ENCODE measurements at places on chromosomes 13 and 19.
A peak's percentile ranks its signal among the peaks of the same experiment; 100 is the strongest.

GRCh38 chr13:62129000-62129551, 713.4 kb upstream of the PCDH20 start:
- DNase-seq = no peak

GRCh38 chr13:30697996-30698401, 37.3 kb upstream of the ALOX5AP start:
- DNase-seq = no peak

- DNase-seq = no peak
Measured at GRCh38 chr13:104943331-104943730, 1592.1 kb downstream of the EFNB2 start.

- peak; percentile 67 for DNase-seq
Measured at GRCh38 chr19:55624109-55625003, at the start of gene ZNF784. ZNF784 (minus strand) TSS chr19:55624566; CDS start chr19:55624561, 5 bp downstream.

DNA sequence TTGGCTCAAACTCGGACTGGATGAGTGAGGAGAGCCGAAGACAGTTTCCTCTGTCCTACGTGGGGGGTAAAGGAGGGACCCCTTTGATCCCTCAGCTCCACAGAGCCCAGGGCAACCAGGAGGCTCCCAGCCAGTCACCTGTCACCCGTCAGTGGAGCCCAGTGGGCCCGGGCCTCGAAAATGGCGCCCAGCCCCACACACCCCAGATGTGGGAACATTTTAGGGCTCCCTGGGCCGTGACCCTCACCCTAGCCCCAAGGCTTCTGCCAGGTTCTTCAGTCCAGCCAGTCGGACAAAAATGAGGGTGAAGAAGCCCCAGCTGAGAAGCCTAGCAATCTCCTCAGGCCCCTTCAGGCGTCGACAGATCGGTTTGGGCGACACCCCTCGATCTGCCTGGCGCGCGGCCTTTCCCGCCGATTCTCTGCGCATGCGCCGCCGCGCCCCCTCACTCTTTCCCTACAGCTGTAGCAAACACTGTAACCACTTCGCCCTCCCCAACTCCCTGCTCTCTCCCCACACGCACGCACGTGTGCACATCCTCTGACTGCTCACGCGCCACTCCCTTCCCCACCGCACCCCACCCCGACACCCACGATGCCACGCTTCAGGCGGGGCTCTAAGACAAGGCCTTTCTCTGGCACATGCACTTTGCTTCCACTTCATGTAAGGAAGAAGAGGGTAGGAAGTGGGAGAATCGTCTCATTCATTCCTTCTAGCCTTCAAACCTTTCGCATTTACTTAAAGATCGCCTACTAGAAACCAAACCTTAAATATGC, at the start of gene SLC6A16:
Gene SLC6A16, minus strand, starts transcription at position 391 of the 776 bp plus-strand sequence. CDS start 13,844 bp downstream, outside the sequence.
- DNase-seq = no peak

DNA sequence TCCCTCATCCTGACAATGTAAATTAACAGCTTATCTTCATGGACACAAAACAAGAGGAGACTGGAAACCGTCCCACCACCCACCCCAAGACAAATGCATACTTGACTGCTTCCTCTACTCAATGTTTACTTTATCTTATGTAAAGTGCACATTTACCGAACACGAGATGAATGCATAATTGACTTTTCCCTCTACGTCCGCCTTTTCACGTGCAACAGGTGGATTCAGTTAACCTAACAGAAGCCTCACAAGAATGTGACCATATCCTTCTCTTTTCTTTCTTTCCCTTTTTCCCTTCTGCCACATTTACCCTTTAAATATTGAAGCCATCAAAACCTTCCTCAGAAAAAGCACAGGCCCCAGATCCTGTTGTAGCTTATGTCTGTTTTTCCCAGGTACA, 468.0 kb downstream of the UQCRFS1 start:
- no peak for DNase-seq

DNA sequence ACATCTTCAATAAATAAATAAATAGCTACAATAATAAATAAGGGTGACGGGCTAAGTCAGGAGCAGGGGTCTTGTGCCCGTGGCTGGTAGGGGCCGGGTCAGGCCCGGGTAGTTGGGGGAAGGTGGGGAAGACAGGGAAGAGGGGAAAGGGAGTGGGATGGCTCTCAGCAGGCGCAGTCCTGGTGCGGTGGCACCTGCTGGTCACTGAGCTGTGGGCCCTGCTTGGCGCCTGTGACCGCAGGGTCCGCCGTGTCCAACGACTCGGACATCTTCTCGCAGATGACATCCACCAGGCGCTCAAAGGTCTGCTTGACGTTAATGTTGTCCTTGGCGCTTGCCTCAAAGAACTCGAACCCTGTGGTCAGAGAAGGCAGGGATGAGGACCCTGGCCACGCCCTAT, 4.3 kb downstream of the MPV17L2 start:
- DNase-seq = no peak

- DNase-seq = no peak
Measured at GRCh38 chr13:28485551-28485950, 9.4 kb downstream of the FLT1 start.

GRCh38 chr13:42708391-42708790, 73.0 kb upstream of the FAM216B start:
- no peak for DNase-seq

DNA sequence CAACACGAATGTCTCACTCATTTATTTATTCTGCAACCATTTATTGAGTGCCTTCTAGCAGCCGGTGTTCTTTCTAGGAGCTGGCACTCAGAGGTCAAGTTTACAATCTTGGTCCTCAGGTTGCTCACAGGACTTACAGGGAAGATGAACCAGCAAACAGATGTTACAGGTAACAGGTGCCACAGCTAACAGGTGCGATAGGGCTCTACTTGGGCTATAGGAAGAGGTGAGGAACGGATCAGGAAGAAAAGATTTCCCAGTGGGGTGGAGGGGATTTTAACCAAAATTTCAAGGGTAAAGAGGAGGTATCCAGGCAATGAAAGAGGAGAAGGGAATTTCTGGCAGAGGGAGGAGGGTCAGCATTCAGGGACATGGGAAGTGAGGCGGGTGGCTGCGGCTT, 87.3 kb upstream of the FARP1 start:
- no peak for DNase-seq

GRCh38 chr13:33323801-33324510, 38.4 kb upstream of the STARD13 start:
- DNase-seq = no peak

GRCh38 chr13:76798037-76798436, 88.2 kb downstream of the KCTD12 start:
- no peak for DNase-seq

DNA sequence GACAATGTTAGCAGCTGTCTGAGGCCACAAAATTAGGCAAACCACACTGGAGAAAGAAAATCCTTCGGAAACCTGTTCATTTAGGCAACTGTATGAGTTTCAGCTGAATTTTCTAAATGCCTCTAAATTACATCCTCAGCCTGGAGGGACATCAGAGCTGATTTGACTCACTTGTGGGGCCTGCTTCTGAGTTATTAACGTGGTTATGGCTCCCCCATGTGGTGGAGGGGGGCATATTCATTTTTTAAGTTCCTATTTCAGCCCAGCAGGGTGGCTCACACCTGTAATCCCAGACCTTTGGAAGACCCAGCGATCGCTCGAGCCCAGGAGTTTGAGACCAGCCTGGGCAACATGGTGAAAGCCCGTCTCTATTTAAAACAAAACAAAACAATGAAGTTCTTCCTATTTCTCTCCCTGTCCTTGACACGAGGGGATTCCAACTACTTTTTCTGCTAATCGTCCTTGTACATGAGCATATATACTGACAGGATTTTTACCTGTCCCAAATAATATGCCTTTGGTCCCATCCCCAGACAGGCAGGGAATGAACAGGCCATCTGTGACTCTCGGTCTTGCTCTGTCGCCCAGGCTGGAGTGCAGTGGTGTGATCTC, 31.5 kb upstream of the HIF3A start:
- DNase-seq = peak; percentile 23

GRCh38 chr13:113863524-113864272, at the start of gene GAS6:
GAS6 (minus strand) TSS chr13:113864076; CDS start chr13:113863920, 156 bp downstream.
- DNase-seq = peak; percentile 27

DNA sequence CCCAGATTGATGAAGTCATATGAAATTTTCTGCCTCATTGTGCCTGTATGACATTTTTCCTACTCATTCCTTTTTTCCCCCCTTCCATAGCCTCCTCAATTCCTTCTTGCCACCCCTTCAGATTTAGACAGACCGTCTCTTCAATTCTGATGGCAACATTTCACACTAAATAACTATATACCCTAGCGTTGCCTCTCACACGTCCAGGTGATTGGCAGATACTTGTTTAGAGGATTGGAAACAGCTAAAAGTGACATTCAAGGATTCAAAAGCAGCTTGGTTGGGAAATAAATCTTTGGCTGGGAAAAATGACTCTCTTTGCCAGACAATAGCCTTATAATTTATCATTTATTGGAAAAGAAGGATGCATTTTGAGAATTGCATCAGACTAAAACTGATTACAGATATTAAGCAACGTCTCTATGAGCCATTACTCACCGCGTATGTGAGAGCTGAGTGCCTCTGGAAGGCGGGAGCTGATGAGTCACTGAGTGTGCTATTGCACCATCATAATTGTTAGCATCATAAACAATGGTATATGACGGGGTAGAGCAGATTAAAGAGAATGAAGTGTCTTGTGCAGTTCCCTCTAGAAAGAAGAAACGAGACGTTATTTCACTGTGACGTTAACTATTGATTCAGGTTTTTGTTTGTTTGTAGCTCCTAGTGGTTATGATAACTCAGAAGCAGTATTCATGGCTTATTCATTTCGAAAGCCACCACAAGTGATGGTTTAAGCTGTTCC, 61.1 kb upstream of the FAM216B start:
- no peak for DNase-seq

GRCh38 chr19:41297628-41298347, 12.2 kb upstream of the CCDC97 start:
- no peak for DNase-seq

- DNase-seq = no peak
Measured at GRCh38 chr13:32267836-32268439, 47.2 kb downstream of the ZAR1L start.

GRCh38 chr13:27504868-27505194, 54.5 kb upstream of the MTIF3 start:
- no peak for DNase-seq

- DNase-seq = no peak
Measured at GRCh38 chr13:45068036-45069001, 52.0 kb upstream of the GTF2F2 start.

- DNase-seq = no peak
Measured at GRCh38 chr19:11180346-11180745, 17.0 kb downstream of the KANK2 start.

- no peak for DNase-seq
Measured at GRCh38 chr13:83352391-83352790, 529.9 kb downstream of the SLITRK1 start.

GRCh38 chr13:33434676-33435075, 149.1 kb upstream of the STARD13 start:
- no peak for DNase-seq

DNA sequence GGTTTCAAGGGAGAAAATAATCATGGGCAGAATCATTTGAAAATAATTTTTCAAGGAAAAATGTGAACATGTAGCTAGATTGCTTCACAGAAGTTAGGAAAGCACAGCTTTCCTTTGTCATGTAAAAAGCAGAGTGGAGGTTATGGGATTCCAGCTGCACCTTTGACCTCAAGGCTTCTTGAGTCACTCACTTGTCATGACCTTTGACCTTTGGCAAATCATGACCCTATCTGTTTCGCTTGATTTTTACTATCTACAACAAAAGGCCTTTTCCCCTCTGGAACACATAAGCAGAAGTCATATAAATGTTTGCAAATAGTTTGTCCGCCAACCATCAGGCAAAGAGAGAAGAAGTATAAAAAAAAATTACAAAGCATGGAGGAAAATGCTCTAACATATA, 210.7 kb upstream of the MIR17HG start:
- no peak for DNase-seq

GRCh38 chr19:11577451-11578257, at the start of gene ACP5:
ACP5 (minus strand) TSS chr19:11577645; CDS start chr19:11577317, 328 bp downstream.
- DNase-seq = no peak

GRCh38 chr13:35858665-35859064, 272.5 kb downstream of the DCLK1 start:
- DNase-seq = no peak

GRCh38 chr13:53041968-53042516, 13.4 kb downstream of the OLFM4 start:
- DNase-seq = no peak

DNA sequence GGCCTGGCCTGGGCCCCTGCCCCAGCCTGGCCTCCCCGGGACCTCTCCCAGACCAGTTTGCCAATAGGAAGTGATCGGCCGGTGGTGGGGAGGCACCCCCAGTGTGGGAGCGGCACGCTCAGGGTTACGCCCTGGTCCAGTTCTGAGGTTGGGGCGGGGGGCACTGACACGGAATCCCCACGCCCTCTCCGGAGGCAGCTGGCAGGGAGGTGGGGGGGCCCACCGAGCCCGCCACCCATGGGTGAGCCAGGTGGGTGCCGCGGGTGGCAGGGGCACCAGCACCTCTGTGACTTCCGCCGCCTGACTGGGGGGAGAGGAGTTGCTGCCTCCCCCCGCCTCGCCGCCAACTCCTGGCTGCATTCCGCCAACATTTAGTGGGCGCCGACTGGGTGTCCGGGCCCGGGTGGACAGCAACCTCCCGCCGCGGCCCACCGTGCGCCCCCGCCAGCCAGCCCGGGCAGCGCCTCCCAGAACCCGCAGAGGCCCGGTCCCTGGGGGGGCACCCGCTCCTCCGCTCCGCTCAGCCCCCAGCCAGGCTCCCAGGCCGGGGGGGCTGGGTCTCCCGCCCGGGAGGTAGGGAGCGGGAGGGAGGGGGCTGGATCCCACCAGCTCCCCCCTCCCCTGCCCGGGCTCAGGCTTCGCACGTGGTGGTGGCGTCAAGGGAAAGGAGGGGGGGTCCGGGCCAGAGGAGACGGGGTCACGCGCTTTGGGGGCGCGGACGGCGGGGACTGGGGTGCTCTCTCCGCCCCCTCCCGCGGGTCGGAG, 2.0 kb downstream of the ZBTB7A start:
- DNase-seq = peak; percentile 73

GRCh38 chr13:59734393-59734792, 429.3 kb downstream of the DIAPH3 start:
- no peak for DNase-seq

DNA sequence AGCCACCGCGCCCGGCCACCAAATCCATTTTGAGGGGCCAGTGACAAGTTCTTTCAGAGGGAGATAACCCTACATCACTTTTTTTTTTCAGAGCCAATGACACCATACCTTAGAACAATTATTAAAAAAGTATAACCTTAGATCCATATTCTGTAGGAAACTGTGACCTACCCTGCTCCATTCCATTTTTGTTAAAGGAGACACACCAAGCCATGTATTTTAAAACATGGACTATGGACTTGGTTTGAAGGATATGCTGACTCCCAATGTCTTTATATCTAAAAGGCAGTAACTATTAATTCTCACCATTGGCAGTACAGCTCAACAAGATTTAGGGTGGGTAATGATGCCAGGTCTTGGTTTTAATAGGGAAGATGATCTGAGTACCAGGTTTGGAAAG, 1.1 kb downstream of the GSK3A start:
- no peak for DNase-seq

DNA sequence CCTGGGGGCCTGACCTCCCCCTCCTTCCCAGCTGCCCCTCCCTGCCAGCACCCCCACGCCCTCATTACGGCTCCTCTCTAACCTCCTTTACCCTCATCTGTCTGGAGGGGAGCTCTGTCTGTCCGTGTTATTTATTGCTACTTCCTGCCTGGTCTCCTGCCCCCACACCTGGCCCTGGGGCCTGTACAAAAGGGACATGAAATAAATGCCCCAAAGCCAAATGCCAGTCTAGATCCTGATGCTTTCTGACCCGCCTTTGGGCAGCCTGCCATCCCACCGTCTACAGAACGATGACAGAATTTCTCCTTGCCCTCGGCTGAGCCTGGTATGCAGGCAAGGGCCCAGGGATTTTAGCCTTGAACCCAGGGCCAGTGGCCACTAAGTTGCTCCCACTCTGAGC, 15.4 kb upstream of the CD22 start:
- no peak for DNase-seq

- DNase-seq = no peak
Measured at GRCh38 chr19:5155586-5156210, 184.9 kb downstream of the PTPRS start.

Measured in substantia nigra (tissue), 51 donors.